M059J (cell line): ENCODE measurements at places on chromosomes 13 and 19. TPM values are rescaled to one million over a fixed set of nuclear protein-coding genes. Genes with fewer than 3 reads are reported as not detected.

FOSB gene
- total RNA-seq, result 4.3 and 5.5 TPM in 2 replicates

GRCh38 chr13:37899753-37900152 lies 30.2 kb upstream of the TRPC4 start:
- peak; percentile 21 for DNase-seq

- DNase-seq, result peak; percentile 62
Measured at GRCh38 chr19:5954293-5954692, 23.6 kb downstream of the RANBP3 start.

DNA sequence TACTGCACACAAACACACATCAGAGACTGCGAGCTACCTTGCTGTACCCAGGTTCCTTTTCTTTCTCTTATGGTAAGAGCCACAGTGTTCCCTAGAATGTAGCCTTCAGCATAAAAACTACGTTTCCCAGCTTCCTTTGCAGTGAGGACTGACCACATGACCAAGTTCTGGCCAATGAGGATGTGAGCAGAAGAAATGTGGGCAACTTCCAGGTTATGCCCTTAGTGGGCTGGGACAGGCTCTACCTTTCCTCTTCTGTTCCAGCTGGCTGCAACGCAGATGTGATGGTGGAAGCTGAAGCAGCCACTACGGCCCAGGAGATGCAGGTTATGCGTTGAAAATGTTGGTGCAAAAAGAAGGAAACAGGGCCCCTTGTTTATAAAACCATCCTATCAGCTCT lies 27.5 kb downstream of the VRK3 start:
- DNase-seq, result peak; percentile 44

GPR12 gene
- total RNA-seq, result not detected in 2 replicates
